ENCODE measurements at places on chromosomes 3 and 15.

GRCh38 chr3:20692675-20693074 lies 506.7 kb upstream of the SGO1 start:
- no peak for DNase-seq

- no peak for DNase-seq
Observed at GRCh38 chr3:195023989-195024388, 247.0 kb downstream of the XXYLT1 start.

DNA sequence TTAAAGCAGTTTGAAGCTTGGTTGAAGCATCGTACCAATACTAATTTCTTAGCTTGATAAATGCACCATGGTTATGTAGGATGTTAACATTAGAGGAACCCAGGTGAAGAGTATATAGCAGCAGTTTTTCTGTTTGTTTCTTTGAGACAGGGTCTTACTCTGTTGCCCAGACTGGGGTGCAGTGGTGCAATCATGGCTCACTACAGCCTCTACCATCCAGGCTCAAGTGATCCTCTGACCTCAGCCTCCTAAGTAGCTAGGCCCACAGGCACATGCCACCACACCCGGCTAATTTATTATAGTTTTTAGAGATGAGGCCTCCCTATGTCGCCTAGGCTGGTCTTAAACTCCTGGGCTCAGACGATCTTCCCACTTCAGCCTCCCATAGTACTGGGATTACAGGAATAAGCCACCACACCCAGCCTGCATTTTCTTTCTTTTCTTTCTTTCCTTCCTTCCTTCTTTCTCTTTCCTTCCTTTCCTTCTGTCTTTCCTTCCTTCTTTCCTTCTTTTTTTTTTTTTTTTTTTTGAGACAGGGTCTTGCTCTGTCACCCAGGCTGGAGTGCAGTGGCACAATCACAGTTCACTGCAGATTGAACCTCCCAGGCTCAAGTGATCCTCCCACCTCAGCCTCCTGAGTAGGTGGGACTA lies 6.1 kb downstream of the PEAK1 start:
- no peak for DNase-seq

DNA sequence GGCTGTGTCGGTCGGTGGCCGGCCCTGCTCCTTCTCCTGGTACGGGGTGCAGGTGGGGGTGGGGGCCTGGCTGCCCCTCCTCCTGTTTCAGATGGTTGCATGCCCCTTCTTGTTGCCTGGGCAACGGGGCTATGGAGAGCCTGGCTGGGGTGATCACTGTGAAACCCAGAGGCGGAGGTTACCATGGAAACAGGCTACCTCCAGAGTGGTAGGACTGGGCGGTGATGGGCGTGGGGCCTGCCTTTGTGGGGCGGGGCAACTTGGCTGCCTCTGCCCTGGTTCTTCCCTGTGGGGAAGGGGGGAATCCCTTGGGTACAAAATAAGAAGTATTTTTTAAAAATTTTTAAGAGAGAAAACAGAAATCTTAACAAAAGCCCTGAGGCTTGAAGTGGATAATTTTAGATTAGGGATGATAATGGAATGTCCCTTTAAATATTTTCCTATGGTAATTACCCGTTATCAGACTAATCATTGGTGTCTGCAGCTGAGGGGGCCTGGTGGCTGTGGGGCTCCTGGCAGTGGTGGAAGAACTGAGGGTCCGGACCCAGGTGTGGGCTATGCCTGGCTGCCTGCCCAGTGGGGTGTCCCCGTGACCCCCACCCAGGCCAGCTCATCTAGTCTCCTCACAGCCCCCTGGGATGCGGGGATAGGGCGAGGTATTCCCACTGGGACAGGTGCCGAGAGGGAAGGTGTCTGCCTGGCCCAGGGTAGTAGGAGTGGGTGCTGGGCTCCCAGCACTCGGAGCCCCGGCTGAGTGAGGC lies 32.5 kb downstream of the PLXNA1 start:
- no peak for DNase-seq

DNA sequence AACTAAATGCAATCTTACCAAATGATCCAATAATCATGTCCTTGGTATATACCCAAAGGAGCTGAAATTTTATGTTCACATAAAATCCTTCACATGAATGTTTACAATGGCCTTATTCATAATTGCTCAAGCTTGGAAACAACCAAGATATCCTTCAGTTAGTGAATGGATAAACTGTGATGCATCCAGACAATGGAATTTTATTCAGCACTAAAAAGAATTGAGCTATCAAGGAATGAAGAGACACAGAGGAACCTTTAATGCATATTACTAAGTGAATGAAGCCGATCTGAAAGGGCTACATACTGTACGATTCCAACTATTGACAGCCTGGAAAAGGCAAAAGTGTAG lies 168.4 kb downstream of the PDE8A start:
- no peak for DNase-seq

DNA sequence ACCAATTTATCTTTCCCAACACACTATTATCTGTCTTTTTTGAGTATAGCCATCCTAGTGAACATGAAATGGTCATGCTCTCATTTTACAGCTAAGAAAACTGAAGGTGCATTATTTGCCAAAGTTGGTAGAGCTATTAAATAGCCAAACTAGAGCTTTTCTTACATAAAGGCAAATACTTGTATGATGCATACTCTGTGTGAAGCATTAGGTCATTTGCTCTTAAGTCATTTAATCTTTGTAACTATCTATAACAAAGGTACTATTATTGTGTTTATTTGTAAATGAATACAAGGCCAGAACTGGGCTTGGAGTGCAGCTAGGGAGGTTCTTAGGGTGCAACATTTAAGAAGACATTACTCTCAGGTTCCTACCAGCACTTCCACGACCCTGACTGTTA lies 123.7 kb downstream of the THSD4 start:
- no peak for DNase-seq

DNA sequence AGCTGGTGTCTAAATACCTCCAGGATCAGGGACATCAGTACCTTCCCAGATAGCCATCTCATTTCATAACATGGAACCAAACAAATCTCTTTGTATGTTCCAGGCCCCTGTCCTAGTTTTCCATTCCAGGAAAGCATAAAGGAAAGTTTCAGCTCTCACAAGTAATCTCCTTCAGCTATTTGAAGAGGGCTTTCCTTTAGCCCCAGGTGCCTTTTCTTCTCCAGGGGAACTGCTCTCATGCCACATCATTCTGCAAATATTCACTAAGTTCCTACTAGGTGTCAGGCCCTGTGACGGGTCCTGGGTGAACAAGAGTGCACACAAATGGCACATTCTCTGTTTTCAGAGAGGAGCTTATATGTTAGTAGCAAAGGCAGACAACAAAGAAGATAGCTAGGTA lies 136.1 kb downstream of the ADAMTS9 start:
- DNase-seq = no peak

GRCh38 chr3:11364181-11364580 lies 92.0 kb downstream of the ATG7 start:
- peak; percentile 60 for DNase-seq

DNA sequence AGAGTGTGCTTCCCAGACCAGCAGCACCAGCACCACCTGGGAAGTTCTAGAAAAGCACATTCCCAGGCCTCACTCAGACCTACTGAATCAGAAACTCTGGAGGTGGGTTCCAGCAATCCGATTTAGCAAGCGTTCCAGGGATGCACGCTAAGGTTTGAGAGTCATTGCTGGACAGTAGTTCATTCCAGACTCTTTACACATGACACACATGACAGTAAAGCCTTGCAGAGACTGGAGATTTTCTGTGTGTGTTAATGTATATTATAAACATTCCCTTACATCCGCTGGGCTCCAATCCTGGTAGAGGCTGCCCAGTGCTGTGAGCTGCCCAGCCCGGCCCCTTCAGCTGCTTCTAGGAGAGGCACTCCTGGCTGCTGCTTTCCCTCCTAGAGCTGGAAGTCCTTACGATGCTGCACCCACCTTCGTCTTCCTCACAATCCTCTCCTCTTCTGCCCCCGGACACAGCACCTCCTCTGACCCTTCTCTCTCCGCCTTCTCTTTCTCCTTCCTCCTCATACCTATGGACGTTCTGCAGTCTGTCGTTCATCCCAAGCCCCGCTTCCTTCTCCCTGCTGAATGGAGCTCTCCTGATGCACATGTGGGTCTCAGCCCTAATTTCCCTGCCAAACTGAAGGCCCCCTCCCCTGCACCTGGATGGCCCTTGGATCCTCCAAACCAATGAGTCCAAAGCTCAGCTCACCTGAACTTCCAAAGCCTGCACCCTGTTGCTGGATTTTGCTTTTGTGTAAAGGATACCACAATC lies 44.4 kb downstream of the ITGA11 start:
- DNase-seq = no peak

DNA sequence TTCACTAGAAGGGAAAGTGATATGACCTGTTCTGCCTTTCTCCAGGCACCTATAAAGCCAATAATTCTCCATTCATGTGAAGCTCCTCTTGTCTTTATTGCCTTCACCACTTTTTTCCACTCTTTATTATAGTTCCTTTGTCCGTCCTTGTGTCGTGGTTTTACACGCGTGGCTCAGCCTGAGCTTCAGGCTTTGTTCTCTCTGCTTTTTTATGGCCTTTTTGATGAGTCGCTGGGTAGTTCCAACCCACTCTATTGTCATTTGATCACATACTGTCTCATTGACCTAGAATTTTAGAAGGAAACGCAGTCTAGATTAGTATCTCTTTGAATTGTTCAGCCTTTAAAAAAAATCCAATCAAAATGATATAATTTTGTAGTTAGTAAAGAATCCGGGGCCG lies 403.2 kb downstream of the PTPRG start:
- no peak for DNase-seq

DNA sequence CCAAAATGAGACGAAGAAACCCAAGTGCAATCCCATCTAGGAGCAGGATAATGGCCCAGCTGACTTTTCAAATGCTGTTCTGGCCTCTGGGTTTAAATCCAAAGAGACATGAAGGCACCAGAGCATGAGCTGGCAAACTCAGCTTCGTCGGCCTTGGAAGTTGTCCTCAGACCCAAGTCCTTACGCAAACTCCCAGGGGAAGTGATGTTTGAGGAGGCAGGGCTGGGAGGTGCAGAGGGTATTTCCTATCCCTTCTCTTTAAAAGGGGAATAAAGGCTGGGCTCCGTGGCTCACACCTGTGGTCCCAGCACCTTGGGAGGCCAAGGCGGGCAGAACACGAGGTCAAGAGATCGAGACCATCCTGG lies 68.9 kb upstream of the HERC1 start:
- no peak for DNase-seq

- no peak for DNase-seq
Observed at GRCh38 chr15:92305343-92305742, 88.3 kb upstream of the ST8SIA2 start.

GRCh38 chr3:63151897-63152296 lies 126.2 kb upstream of the SYNPR start:
- DNase-seq = no peak

DNA sequence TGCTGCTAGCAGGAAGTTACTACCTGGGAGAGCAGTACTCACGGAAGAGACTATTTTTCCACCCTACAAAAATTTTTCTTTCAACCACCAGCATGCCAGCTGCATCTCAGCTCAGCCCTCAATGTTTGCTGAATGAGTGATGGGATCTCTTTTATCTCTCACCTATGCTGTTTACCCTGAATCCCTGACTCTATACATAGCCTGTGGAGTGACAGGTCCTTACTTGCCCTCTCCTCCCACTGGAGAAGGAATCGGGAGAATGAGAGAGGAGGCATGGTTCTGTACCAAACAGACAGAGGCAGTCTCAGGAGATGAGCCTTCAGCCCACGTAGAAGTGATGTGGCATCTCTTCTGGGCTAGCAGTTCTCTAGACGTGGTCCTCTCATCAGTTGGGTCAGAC lies 6.7 kb upstream of the DGKG start:
- no peak for DNase-seq

DNA sequence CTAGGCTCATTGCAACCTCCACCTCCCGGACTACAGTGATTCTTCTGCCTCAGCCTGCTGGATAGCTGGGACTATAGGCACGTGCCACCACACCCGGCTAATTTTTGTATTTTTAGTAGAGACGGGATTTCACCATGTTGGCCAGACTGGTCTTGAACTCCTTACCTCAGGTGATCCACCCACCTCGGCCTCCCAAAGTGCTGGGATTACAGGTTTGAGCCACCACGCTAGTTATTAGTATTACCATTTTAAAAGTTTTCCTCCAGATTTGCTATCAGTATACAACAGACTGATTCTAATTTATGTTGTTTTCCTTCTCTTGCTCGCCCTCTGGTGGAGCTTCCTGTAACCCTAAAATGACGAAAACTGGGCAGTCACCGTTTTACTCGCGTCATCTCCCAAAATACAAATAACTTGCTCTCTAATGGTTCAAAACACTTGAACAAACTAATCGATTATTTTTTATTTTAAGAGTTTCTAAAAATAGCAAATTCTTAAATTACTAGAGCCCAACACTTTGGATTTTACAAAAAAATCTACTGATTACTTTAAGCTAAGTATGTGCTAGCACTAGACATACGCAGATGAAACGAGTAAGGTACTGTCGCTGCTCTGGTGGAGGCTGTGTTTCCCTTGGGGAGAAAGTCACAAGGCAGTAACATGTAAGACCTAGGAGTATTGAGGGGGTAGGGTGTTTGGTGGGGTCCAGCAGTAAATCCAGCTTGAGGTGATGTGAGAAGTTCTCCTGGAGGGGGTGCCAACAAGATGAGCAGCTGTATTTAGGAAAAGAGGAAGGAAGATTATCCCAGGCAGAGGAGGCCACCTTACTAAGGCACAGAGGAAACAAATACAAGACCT lies 203.3 kb downstream of the MBNL1 start:
- no peak for DNase-seq

Data from AG09309 (cell line).